ENCODE measurements at places on chromosomes 2 and 18.

- no peak for DNase-seq
Measured at GRCh38 chr2:131039908-131040660, 53.2 kb downstream of the FAM168B start.

DNA sequence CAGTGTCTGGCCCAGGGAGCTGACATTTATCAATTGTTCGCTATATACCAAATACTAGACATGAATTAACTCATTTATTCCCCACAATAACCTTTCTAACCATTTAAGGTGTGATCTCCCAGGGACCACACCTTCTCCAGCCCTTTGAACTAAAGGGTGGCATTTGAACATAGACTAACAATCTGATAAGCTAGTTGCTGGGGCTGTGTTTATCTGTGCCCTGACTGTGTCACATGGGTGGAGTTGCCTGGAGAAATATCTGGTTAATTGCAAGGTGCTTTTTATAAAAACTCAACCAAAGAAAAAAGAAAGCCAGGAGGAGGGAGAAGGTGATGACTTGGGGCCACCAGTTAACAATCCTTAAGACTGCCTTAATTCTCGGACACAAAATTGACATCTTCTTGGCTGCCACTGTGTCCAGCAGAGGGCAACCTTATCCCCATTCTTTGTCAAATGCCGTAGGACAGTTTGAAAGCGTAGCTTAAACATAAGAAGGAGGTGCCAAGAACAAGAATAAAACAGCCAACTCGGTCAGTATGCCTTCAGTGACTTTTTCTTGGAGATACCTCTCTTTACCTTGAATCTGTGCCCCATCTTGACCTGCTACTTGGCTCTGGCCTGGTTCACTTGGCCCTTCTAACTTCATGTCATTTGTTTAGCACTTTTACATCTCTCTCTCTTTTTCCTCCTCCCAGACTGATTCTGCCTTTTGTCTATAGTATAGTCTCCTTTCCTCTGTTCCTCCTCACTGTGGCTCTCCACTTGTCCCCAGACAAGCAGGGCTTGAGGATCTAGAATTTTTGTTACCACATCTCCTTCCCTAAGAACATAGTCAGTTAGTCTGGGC is 183.4 kb downstream of the MYO3B start:
- DNase-seq = peak; percentile 42

- no peak for DNase-seq
Measured at GRCh38 chr2:42761554-42761953, 2.4 kb downstream of the OXER1 start.

DNA sequence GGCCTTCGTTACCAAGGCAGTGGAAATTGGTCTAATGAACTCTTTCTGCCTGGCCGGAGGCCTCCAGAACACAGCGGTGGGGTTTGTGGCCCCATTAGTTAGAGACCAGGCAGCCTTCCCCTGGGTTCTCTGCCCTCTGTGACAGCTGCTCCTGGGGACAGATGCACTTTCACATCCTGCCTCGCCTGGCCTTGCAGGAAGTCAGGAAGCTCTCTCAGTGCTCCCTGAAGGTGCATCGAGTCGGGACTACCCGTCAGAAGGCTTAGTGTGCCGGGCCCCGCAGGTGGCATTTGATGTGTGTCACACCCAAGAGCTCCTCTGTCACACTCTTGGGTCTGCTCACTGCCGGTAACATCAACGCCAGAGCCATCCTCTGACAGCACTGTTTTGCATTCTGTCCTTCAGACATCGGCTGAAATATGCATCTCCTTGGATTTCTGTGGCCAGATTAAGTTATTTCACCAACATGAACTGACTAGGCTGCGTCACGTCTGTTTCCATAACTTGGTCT is 158.3 kb downstream of the LDLRAD4 start:
- no peak for DNase-seq

DNA sequence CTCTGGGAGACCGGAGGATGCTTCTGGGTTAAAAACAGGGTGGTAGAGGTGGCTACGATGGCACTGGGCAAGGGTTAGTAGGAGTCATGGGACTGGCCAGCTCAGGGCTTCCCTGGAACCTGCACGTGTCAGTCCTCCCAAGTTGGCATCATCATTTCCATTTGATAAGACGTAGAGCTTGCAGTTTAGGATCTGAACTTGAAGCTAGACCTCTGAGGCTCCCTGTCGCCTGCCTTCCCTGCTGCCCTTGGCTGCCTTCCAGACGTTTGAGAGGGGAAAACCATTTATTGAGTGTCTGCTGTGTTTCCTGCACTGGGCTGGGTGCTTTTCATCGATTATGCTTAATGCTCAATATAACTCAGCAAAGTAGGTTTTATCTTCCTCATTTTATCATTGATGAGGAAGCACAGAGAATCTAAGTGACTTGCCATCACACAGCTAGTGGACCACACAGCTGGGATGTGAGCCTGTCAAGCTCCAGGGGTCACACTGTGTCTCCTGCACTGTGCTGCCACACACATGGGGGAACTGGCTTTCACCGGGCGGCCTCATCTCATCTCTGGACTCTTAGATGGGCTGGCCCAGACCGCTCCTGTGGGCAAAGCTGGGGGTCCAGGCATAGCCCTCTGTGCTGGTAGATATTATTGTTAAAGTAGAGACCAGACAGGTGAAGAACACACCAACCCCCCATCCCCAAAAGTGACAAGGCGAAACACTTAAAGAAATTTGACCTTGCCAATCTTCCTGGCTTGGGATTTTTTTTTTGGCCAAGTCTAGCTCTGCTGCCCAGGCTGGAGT is 7.8 kb downstream of the NT5DC4 start:
- DNase-seq = no peak

- DNase-seq = no peak
Measured at GRCh38 chr18:42925036-42925435, 190.4 kb downstream of the RIT2 start.

DNA sequence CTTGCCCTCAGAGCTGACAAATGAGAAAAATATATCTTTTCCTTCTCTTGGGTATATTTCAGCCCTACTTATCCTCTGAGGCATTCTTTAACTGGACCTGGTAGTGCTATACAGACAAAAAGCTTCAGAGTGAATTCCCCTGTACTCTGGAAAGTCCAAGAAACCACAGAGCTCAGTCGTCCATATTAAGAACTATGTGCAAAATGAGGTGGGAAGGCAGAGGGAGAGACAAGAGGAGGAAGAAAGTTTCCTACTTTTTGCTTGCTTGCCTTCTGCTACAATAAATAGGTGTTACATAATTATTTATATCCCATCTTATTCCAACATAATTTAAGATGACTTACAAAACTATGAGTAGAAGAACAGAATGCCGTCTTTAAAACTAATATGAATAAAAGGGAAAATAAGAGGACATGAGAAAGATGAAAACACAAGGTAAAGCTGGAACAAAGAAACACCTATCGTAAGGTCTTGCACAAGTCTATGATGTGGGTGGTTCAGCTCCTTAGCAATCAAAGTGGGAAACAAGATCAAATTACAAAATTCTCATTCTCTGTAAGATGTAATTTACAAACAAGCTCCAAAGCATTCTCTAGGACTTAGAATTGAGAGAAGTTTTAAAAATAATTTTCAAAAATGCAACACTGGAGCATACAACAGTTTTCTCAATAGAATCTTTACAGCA is 97.9 kb downstream of the BAZ2B start:
- DNase-seq = no peak

DNA sequence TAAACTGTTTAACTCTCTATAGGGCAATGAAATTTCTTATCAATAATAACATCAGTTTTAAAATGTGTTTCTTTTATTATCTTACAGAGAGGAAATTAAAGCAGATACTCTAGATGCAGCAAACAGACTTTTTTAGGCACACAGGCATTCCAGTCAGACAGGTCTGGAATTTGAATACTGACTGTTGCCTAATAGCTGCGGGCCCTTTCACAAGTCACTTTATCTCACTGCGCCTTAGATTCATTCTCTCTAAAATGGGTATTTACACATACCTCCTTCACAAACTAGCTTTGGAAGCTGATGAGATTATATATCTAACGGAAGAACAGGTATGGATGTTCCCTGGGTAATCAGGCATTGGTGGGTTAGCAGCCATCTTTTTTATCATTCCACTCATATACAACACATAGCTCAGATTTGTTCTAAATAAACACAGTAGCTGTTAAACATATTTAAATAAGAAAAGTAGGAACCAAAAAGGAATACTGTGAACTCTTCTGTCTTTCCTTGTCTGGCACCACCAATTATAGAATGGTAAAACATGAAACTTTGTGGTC is 104.2 kb downstream of the LRP2 start:
- DNase-seq = no peak

DNA sequence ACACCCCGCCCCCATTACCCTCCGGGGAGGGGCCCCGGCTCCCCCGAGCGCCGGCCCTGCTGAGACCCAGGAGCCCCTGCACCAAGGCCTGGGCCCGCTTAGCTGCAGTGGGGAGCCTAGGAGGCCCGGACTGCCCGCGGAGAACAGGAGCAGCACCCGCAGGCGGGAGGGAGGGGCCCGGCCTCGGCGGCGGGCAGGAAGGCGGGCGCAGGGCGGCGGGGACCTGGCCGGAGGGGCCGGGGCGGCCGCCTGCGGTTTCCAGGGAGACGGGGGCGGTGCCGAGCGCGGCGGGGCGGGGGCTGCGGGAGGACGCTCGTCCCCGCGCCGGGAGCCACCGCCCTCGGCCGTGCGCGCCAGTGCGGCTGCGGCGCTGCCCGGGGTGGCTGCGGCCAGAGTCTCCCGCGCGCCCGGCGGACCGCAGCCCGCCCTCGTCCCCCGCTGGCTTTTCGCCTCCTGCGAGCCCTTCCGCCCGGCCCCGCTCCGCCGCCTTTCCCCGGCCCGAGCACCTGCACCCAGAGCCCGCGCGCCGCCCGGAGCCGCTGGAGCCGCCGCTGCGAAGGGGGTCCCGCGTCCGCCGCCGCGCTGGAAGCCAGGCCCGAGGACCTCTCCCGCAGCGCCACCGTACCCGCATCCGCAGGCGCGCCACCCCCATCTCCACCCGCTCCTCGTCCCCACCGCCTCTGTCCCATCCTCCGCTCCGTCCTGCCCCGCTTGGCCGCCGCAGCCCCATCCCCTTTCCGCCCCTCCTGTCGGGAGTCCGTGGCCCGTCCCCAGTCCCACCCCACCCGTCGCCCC is 17.2 kb downstream of the GPC1 start:
- DNase-seq = peak; percentile 78

GRCh38 chr2:173059292-173059691 is 16.4 kb upstream of the MAP3K20 start:
- DNase-seq = no peak

GRCh38 chr2:95670686-95671085 is 78.9 kb downstream of the TRIM43 start:
- no peak for DNase-seq

All from femur (tissue), 1 donor.